ENCODE measurements at places on chromosomes 2 and 18.

DNA sequence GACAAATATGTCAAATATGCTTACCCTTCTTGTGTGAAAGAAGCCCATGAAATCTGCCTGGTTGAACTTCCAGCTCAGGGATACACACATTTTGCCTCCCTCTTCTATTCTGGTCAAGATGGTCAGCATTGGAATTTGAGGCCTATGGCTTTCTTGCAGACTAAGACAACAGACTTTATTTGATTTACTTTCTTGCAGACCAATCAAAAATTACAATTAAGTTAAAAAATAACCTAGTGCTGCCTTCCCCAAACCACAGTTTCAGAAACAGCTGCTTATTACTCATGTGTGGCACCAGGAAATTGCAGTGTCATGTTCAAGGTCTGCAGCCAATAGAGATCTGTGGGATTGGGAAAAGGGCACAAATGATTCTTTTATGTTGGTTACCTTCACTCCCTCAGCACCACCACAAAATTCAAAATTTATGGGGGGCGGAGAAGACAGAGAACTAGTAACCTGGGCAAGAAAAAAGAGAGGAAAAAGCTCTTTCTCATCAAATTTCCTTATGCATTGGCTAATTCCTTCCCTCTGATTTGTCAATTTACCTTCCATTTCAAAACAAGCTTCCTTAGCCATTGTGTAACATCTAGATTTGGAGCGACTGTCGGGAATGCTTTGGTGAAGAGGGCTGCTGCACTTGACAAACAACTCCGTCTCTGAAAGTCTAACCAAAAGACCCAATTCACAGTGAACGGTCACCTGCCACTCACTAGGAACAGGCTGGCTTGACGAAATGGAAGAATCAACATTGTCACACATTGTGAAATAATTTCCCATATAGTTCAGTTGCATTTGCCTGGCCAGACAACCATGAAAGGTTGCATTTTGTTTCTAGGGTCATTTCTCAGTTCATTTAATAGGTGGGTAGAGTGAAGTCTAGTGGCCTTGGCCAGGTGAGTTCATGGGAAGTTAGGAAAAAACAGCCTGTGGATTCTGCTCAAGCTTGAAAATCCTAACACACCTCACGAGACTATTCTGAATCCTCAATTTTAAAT, 100.4 kb upstream of the FZD5 start:
- DNase-seq, result no peak

- no peak for DNase-seq
Observed at GRCh38 chr2:161118722-161119121, 41.5 kb upstream of the TANK start.

DNA sequence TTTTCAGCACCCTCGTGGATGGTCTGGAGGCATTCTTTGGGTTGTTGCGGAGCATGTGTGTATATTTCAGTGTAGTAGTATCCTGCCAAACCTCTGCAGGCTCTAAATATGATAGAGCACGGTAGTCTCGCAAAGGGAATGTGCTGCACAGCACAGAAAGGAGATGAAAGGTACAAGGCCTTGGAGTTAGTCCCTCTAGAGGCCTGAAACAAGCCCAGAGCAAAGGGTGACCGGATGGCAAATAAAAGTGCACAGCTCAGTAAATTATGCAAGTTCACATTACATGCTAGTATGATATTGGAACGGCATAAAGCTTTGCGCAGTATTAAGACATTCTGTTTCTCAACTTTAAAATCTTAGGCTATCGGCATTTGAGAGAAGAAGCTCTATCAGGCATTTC, 294.5 kb upstream of the REV1 start:
- no peak for DNase-seq

- DNase-seq, result no peak
Observed at GRCh38 chr2:281381-281780, 6.5 kb downstream of the ALKAL2 start.

GRCh38 chr2:42029171-42029570, 18.6 kb upstream of the PKDCC start:
- DNase-seq, result no peak

DNA sequence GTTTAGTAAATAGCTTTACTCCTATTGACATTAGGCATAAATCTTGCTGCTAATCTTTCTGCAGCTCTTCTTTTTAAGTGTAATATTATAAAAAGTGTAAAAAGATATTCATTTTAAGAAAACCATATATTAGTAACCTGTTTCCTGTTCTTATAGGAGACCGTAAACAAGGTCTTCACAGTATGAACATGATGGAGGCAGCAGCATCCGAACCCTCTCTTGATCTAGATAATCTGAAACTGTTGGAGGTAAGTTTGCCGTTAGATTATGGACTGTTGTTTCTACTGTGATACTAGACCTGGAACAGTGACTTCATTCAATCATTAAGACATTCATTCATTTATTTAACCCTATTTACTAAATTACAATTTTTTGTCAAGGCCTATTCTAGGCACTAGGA, 120.0 kb upstream of the FAM117B start:
- DNase-seq, result no peak

DNA sequence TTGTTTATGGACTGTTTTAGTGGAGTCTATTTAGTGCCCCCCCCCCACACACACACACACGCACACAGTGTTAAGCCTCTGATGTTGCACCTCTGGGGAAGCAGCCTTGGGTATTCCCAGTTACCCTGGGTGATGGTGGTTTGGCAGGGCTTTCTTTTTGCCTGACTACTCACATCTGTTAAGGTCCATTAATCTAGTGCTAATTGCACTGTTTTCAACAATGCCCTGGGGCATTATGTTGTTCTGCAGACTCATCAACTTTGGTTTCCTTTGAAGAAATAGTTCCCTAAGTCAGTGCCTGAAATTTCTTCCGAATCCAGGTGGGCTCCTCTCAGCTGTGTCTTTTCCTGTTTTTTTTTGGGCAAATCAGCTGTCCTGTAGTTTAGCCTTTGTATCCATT, 34.7 kb downstream of the SPOPL start:
- no peak for DNase-seq

DNA sequence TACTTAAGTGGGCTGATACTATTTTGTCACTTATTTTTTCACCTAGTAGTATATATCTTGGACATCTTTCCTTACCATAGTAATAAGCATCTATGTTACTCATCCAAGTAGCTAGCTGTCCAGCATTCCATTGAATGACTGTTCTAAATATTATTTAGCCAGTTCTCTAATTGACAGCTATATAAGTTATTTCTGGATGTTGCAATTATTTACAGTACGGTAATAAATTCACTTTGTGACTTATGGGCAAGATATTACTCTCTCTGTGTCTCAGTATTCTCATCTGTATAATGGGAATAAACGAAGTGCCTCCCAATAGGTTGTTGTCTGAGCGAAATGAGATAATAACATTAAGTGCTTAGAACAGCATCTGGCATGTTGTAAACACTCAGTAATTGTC, 46.6 kb upstream of the AGAP1 start:
- DNase-seq, result no peak

GRCh38 chr2:99420031-99420430, 69.8 kb downstream of the REV1 start:
- DNase-seq, result no peak

GRCh38 chr2:135785032-135785431, 43.4 kb downstream of the UBXN4 start:
- DNase-seq, result no peak

- peak; percentile 10 for DNase-seq
Observed at GRCh38 chr2:188524519-188525113, 232.9 kb downstream of the GULP1 start.

DNA sequence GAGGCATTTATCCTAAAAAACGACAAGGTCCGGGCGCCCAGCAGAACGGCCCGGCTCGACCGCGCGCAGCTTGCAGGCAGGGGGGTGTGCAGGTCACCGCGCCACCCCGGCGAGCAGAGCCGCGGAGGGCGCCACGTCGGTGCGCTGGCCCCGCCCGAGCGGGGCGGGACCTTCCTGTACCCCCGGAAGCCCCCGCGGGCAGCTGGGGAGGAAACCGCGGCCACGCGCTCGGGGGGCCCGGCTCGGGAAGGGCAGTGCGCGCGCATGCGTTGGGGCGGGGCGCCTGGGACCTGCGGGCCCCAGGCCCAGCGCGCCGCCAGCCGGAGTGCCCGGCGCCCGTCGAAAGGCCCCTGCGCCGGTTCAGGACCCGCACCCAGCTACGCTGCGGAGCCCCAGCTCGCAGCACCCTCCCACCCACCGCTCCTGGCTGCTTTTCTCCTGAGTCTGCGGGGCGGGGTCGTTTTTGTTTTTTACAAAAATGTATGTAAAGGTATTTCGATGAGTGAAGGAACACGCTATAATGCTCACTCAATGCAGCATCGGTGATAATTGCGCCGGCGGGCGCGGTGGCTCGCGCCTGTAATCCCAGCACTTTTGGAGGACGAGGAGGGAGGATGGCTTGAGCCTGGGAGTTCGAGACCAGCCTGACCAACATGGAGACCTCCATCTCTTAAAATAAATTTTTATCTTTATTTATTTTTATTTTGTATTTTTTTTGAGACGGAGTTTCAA, 47.7 kb upstream of the POMC start:
- peak; percentile 89 for DNase-seq

GRCh38 chr18:22471546-22472131, 53.9 kb upstream of the CTAGE1 start:
- DNase-seq, result no peak

- DNase-seq, result no peak
Observed at GRCh38 chr2:231597014-231597611, 4.4 kb downstream of the TEX44 start.

DNA sequence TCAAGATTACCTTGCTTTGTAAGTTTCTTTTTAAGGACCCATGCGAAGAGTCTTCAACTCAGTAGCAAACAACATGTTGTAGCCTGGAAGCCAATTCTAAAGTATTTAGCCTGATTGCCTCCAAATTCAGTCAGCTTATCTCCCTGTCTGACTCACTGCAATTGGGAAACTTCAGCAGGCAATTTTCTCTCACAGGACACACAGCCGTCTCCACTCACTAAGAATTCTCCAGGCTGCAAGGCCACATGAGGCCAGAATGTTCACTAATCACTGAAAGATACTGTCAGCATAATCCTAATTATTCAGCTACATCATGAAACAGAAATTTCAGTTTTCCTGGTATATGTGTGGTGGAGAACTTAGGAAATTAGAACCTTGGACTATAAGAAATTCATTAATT, 78.1 kb upstream of the PDE1A start:
- no peak for DNase-seq

- no peak for DNase-seq
Observed at GRCh38 chr2:100535855-100536254, 26.9 kb upstream of the PDCL3 start.

DNA sequence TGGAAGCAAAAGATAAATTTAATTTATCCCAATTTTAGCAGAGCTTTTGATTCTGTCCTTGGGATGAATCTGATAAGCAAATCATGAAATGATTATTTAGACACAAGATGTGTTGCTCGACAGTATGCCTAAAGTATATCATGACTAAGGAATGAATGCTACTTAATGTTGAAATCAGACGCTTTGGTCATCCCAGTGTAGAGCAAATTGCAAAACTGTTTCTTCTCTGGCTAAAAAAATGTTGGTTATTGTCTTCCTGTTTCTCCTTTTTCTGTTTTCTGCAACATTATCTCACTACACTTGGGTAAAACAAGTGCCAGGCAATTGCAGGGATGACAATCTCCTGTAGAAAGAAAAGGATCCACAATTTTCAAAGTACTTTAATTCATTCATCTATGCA, 66.4 kb downstream of the BABAM2 start:
- no peak for DNase-seq

DNA sequence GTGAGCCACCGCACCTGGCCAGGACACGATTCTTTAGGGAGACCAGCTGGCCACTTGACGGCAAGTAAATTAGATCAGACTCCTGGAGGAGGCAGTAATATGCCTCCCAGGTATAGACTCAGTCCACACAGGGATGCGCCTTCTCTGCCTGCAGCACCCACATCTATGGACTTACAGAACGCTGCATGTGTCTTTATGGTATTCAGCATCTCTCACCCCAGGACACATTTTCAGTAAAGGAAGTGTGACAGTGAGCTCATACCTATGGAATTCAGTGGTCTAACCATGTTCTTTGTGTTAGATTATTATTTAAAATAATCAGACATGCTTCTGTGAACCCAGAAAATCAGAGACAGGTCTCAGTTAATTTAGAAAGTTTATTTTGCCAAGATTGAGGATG, 5.9 kb upstream of the NARS1 start:
- DNase-seq, result no peak

All from CD4-positive, alpha-beta T cell treated with Interleukin-1 beta for 1 hour (primary cell).